Activated CD4-positive, alpha-beta T cell treated with anti-CD3 and anti-CD28 coated beads, Interleukin-2, amount 50 U/mL, for 4 hours (primary cell): ENCODE measurements at places on chromosomes 4 and X.

GRCh38 chr4:114636192-114636935 lies 37.8 kb downstream of the UGT8 start:
- DNase-seq: no peak

GRCh38 chrX:46627062-46627461 lies 53.5 kb downstream of the CHST7 start:
- no peak for DNase-seq

DNA sequence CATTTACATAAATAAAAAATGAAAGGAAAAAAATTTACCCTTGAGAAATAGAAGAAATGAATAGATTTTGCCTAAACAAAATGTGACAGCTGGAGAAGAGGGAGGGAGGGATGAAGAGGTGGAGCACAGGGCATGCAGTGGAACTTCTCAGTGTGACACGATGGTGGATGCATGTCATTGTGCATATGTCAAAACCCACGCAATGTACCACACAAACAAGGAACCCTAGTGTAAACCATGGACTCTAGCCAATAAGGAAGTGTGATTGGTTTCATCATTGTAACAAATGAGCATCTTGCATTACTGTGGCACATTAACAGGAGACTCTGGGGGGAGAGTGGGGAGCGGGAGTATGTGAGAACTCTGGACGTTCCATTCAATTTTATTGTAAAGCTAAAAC lies 58.6 kb downstream of the GATB start:
- DNase-seq: no peak

DNA sequence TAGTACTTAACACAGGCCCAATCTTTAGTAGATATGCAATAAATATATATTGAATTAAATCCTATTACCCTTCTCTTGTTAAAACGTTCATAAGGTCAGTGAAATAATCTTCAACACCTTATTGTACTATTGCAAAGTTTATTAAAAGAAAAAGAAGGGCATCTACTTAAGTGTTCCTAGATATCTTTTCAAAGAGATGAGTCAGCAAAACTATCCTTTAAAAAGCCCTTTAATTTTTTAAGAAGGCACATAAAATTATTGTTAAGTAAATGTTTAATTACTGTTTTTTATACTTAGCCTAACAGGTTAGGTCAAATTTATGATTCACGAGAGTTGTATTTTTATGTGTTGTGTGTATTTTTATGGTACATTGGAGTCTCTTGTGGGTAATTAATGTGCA lies 77.3 kb upstream of the PPP1R2C start:
- DNase-seq: no peak

GRCh38 chrX:135974279-135974856 lies 580 bp upstream of the MMGT1 start:
- peak; percentile 69 for DNase-seq

DNA sequence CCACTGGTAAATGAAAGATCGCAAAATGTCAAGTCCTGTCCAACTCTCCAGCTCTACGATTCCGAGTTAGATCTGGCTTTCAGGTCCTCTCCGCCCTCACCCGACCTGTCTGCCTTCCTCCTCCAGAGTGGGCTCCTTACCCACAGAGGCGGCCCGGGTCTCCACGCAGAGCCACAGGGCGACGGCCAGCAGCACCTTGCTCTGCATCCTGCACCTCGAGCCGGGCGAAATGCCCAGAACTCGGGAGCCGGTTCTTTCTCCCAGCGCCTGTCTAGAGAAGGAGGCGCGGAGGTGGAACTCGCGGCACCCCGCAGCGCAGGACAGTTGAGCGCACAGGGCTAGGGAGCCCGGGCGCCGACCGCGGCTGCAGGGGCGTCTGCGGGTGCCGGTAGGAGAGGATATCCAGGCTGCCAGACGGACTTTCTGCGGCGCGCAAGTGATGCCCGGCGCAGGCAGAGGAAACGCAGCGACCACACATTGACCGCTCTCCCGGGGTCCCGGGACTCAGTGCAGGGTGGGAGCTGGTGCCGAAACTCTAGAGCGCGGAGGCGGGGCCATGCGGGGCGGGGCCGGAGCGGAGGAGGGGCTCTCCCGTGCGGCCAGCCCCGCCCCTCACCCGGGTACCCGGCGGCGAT lies at the start of gene KDR:
Gene KDR (minus strand): TSS at position 509 of the 635 bp plus-strand sequence. CDS start 302 bp downstream, at position 207.
- DNase-seq: no peak

GRCh38 chrX:38205039-38205438 lies 15.6 kb downstream of the SRPX start:
- DNase-seq: no peak

GRCh38 chr4:67049446-67049845 lies 495.9 kb downstream of the CENPC start:
- DNase-seq: no peak

- no peak for DNase-seq
These were observed 1.1 kb downstream of the SLC25A6 start for GRCh38 chrX:1390621-1391369.

- no peak for DNase-seq
These were observed 187.3 kb upstream of the FAM241A start for GRCh38 chr4:111957997-111958396.
